Stimulated activated CD4-positive, alpha-beta T cell treated with anti-CD3 and anti-CD28 coated beads, Interleukin-1b, Interleukin-23, amount 100 ng/mL, for 48 hours (primary cell): ENCODE measurements at places on chromosomes 1 and 21.

- DNase-seq, result no peak
Observed at GRCh38 chr1:41438711-41439110, 45.8 kb downstream of the EDN2 start.

DNA sequence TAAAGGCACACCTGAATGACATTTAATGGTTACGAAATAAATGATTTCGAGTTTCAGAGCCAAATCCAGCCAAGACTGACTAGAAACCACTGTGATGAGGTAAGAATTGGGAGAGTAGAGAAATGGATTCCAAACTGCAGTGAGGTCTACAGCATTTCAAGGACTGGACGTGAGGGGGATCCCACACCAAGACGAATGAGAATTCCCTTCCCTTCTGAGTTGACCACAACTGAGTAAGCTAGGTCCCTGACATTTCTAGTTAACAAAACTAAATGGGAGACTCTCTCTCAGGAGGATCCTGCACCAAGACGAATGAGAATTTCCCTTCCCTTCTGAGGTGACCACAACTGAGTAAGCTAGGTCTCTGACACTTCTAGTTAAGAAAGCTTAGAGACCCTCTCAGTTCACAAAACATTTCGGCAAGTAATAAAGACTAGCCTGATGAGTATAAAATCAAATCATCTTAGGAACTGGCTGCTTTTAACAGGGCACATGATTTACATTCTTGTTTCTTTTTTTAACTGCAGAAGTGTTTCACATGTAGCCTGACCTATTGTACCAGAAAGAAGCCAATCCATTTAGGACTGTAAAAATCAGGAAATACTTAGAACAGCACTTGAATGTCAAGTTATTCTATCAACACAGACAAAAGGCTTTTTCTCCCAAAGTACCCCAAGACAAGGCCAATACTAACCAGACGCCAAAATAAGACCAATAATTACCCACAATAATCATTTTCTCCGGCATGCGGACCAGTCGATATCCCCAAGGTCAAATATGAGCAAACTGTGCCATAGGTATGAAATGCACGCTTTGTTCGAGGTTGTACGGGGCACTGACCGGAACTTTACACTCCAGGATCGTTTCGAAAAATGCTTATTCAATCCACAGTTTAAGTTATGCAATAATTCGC lies 1.4 kb upstream of the SPATA1 start:
- DNase-seq, result no peak

DNA sequence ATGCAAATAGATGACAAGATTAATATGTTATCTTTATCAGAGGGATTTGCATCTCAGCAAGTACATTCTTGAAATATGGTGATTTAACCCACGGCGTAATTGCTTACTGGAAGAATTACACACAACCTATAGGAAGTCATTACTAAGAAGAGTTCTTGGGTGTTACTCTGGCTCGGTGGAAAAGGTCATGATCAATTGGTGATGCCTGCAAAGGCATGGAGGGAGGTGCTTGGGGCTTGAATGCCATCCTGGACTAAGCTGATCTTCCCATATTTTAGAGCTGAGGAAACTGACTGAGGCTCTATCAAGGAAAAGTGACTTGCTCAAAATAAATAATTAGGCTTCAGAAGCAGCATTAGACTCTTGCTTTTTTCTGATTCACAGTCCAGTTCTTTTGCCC lies 137.5 kb upstream of the JUN start:
- DNase-seq, result no peak

DNA sequence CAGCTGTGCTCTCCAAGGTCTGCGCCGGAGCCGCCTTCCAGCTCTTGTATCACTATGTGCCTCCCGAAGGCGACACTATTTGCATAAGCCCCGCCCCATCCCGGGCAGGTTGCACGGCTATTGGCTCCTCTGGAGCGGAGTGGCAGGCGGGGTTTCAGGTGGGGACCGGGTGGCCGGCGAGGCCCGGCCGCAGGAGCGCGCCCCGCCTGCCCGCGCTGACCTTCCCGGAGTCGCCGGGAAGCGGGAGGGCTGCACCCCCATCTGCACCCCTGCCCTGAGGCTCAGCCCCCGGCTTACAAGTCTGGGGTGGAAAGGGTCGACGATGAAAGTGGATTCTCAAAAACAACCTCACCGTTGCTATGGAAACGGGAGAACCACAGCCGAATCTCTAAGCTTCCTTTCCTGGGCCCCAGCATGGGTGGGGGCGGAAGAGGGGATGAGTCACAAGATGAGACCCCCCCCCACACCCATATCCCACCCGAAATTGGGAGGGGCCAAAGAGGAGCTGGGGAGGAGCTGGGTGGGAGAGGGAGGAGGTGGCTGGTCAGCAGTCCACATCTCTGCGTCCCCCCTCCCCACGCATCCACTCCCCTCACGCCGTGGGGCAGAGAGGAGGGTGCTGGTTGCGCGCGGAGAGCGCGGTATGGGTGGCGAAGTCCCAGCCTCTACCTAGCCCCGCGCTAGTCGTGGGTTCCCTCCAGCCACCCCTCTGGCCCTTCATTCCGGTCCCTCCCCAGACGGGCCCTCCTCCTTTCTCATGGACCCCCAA lies at the start of gene HPCAL4:
Gene HPCAL4 (minus strand): TSS at position 51 of the 769 bp plus-strand sequence. CDS start 6,830 bp downstream, outside the sequence.
- DNase-seq, result peak; percentile 87

- DNase-seq, result no peak
Observed at GRCh38 chr1:211975152-211975941, 60.0 kb downstream of the INTS7 start.

GRCh38 chr1:172359491-172359999 lies 60.9 kb upstream of the C1orf105 start:
- DNase-seq, result no peak

DNA sequence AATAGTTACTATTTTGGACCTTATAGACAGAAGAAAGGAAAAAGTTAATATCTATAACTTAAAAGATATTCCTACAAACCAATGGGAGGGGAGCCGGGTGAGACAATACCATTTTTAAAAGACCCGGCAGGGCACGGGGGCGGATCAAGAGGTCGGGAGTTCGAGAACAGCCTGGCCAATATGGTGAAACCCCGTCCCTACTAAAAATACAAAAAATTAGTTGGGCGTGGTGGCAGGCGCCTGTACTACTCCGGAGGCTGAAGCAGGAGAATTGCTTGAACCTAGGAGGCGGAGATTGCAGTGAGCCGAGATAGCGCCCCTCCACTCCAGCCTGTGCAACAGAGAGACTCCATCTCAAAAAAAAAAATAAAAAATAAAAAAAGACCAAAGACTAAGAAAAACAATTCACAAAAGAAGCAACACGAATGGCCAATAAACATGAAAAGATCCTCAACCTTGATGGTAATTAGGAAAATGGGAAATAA lies 1.2 kb upstream of the PSMB2 start:
- DNase-seq, result peak; percentile 19

GRCh38 chr1:150186789-150187559 lies 37.3 kb downstream of the PLEKHO1 start:
- DNase-seq, result no peak

GRCh38 chr1:153774780-153775457 lies at the start of gene SLC27A3:
Gene SLC27A3, plus strand, starts transcription at chr1:153775407. Its CDS starts 91 bp downstream, at chr1:153775498.
- DNase-seq, result no peak

DNA sequence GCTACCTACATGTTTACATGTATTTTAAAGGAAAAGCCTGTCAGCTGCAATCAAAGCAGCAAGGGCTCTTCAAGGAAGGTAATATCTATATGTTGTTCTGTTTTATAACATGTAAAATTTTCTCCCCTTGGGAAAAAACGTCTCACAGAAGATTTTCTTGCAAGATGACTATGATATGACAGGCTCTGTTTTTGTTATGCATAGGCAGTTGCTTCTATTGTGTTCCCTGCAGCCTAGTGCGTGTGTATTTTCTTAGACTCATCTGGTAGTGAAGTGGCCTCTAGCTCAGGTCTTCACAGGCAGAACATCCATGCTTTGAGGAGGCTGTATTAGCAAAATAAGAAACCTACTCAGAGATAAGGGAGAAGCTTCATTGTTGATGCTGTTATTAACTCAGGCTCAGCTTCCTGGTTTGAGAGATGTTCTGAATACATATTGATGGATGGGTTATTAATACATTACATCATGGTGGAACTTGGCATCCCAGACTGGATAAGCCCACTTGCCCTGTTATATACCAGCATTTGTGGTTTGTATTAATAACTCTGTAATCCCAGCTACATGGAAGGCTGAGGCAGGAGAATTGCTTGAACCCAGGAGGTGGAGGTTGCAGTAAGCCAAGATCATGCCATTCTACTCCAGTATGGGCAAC lies 35.8 kb downstream of the LAMC1 start:
- no peak for DNase-seq

DNA sequence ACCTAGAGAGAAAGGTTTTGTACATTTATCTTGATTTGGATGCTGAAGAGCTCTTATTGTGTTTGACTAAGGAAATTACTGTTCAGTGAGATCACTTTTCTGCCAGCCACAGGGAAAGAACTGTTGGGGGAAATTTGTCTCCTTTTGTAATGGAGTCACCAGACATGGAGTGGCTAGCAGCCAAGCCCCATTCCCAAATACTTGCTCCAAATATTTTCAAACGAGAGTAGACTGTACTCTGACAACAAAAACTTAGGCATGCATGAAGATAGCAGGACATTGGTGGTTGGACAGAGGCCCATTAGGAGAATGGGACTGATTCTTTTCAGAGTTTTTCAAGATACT lies 21.1 kb downstream of the IPO9 start:
- no peak for DNase-seq

DNA sequence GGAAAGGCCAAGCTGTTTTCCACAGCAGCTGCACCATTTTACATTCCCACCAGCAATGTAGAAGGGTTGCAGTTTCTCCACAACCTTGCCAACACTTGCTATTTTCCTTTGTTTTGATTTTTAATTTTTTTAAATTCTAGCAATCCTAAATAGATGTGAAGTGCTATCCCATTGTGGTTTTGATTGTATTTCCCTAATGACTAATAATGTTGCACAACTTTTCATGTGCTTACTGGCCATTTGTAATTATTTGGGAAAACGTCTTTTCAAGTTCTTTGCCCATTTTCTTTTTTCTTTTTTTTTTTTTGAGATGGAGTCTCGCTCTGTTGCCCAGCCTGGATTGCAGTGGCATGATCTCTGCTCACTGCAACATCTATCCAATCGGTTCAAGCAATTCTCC lies 53.9 kb downstream of the VCAM1 start:
- no peak for DNase-seq

- no peak for DNase-seq
Observed at GRCh38 chr1:168343566-168343965, 62.9 kb downstream of the TBX19 start.

DNA sequence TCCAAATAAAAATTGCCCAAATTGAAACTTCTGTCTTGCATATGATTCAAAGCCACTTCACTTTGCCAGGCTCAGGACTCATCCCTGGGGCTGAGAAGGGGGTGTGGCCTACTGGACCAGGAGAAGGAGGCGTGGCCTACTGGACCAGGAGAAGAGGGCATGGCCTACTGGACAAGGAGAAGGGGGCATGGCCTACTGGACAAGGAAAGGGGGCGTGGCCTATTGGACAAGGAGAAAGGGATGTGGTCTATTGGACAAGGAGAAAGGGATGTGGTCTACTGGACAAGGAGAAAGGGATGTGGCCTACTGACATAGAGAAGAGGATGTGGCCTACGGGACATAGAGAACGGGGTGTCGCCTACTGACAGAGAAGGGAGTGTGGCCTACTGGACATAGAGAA lies 405.3 kb downstream of the RRAGC start:
- no peak for DNase-seq

DNA sequence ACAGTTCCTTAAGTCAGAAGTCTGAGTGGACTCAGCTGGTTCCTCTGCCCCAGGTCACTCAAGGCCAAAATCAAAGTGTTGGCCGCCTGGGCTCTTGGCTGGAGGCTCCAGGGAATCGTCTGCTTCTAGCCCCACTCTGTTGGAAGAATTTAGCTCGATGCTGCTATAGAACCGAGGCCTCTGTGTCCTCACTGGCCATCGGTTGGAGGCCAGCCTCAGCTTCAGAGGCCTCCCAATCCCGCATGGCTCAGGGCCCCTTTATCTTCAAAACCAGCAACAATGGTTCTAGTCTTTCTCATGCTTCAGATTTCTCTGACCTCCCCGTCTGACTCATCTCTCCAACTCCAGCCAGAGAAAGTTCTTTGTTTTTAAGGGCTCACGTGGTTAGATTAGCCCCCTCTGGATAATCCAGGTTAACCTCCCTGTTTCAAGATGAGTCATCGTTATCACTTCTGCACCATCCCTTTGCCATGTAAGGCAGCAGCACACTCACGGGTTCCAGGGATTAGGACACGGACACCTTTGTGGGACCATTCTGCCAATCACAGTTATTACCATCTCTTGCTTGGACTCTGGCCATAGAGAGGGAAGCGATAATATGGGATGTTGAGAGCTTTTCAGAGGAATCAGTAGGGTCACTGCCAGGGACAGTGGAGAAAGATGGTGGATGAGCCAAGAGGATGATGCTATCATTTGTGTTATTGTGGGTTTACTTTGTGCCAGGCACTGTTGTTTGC lies 13.6 kb downstream of the FHAD1 start:
- no peak for DNase-seq
